ENCODE measurements at places on chromosomes 2 and 18.

- no peak for DNase-seq
These were observed 268.2 kb upstream of the TCF4 start for GRCh38 chr18:55856229-55856628.

DNA sequence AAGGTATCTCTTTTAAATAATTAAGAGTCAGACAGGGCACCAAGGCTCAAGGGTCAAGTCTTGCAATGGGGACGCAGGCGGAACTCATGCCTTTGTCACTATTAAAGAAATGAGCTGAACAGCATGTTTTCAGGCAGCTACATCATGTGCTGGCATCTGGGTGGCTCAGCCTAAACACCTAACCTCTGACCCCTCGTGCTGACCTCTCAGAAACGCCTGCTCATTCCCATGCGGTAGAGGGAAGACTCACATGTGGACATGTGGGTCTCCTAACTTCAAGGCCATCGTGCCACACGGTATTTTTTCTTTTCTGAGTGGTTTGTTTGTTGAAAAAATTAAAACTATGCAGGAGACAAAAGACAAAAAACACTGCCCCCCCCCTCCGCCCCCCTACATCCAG is 31.3 kb downstream of the CYP27C1 start:
- DNase-seq = no peak

DNA sequence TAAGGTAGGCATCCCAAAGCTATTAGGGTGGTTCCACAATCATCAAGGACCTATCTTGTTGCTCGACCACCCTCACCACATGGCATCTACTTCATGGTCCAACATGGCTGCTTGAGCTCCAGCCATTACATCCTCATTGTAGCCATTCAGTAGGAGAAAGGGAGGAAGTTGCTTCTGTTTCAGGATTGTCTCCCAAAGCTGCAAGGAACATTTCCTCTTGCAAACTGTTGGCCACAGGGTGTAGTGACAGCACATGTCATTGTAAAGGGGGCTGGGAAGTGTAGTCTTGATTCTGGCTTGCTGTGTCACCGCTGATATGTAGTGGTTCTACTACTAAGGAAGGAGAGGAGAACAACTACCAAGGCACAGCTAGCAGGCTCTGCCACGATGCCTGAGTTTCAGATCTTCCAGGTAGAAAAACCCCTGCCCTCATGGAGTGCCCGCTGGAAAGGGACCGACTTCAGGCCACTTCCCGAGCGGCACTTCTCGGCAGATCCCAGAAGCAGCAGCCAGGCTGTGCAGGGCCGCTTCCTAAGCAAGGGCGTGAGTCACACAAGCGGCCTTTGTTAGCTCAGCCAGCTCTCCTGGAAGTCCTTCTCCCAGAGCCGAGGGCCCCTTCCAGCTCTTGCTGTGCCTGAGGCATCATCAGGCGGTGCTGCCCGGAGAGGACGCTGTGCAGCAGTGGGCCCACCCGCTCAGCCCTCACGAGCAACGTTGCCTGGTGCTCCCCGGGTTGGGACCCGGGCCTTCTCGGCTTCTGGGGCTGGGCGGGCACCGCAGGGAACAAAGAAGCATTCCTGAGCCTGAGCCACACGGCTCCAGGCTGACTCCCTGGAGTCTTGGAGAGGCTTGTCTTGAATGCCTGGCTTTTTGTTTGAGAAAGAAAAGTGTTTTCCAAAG is 58.2 kb downstream of the HS6ST1 start:
- DNase-seq = no peak

- no peak for DNase-seq
These were observed 96.3 kb downstream of the C18orf54 start for GRCh38 chr18:54453996-54454395.

- DNase-seq = no peak
These were observed 39.4 kb downstream of the LYPD6B start for GRCh38 chr2:149077861-149078260.
